ENCODE measurements at places on chromosomes 3 and 15. TPM values are rescaled to one million over a fixed set of nuclear protein-coding genes. Genes with fewer than 3 reads are reported as not detected.

DNA sequence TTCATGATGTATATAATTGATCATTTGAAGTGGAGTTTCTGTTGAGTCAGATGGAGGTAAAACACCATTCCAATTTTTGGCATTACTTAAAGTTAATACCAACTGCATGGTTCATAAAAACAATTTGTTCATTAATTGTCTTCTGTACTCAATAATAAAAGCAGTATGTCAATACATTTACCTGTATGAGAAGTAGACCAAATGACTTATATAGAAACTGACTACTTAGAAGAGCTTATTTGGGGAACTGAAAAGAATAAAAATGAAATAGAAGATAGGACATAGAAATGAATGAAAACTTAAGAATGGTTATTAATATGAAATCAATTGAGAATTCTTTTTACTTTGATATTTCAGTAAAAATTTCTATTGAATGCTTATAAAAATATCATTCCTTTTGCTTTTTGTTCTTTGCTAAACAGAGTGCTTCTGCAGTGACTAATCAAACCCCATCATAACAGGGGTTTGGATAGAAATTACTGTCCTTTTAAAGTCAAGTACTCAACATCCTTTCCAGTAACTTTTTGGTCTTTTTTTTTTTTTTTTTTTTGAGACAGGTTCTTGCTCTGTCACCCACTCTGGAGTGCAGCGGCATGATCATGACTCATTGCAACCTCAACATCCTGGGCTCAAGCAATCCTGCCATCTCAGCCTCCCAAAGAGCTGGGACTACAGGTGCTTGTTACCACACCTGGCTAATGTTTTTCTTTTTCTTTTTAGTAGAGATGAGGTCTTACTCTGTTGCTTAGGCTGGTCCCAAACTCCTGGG lies 6.5 kb upstream of the CRYBG3 start:
- DNase-seq = no peak

- DNase-seq = no peak
Measured at GRCh38 chr15:28243901-28244300, 78.1 kb downstream of the HERC2 start.

- no peak for DNase-seq
Measured at GRCh38 chr3:100163787-100164186, 49.5 kb upstream of the FILIP1L start.

The ECE2 gene
- total RNA-seq = not detected

The CAMK2N2 gene
- total RNA-seq = 3.9 TPM

The AAGAB gene
- 30.8 TPM for total RNA-seq

The ATR gene
- 27.2 TPM for total RNA-seq

- no peak for DNase-seq
Measured at GRCh38 chr3:58529516-58530353, 7.3 kb downstream of the ACOX2 start.

The ZNF80 gene
- total RNA-seq = not detected

DNA sequence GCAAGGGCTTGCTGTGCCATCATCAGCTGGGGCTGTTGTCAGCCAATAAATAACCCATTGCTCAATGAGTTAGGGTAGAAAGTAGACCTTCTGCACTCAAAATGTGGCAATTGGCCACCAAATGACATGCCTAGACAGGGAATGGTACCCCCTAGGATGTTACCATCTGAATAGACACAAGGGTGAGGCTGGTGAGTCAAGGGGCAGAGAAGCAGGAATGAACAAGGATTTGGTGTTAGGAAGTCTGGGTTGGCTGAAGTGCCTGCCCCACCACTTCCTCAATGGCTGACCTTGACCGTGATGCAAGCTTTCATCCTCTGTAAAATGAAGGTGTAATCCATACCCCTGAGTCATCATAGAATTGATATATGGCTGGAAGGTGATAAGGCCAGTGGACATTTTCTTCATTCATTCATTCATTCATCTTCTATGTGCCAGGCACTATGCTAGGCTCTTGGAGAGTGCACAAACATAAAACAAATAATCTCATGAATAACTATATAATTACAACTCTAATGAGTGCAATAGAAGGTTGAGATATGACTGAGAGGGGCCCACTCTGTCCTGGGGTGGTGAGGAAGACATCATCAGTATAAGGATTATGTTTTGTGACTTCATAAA lies 4.4 kb upstream of the CA12 start:
- DNase-seq = no peak

The MORC1 gene
- not detected for total RNA-seq

The SMCO1 gene
- not detected for total RNA-seq

DNA sequence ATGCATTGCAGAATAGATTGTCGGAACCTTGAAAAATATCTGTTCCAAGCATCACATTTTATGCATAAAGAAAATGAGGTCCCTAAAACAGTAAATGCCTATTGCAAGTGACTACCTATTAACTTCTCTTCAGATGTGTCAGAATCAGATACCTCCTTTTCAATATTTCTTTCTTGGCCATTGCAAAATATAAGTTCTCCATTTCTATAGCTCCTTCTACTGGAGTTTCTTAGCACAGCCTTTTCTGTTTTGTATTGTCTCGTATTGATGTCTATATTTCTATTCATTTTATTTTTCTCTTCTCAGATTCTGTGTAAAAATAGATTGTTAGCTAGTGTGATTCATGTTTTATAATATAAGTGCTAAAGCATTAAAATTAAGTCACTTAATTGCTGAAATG lies 63.4 kb downstream of the PPARG start:
- no peak for DNase-seq

DNA sequence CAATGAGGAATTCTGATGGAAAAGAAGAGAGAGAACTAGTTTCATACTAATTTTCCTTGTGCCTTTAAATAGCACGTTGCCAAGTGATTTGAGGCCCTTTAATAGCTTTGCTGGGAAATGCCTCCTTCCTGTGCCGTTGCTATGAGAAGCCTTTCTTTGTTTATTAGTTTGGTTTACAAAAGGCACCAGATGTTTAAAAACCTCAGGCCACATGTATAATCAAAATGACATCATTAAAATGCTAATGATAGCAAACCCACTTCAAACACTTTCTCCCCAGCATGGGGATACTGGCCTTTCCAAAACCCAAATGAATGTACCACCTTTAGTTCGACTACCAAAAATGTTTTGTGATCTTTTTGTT lies 50.0 kb upstream of the TBC1D23 start:
- no peak for DNase-seq

The LYSMD4 gene
- 13.2 TPM for total RNA-seq

GRCh38 chr3:43728947-43729346 lies 38.2 kb downstream of the ABHD5 start:
- no peak for DNase-seq

The SLC2A2 gene
- total RNA-seq = not detected

DNA sequence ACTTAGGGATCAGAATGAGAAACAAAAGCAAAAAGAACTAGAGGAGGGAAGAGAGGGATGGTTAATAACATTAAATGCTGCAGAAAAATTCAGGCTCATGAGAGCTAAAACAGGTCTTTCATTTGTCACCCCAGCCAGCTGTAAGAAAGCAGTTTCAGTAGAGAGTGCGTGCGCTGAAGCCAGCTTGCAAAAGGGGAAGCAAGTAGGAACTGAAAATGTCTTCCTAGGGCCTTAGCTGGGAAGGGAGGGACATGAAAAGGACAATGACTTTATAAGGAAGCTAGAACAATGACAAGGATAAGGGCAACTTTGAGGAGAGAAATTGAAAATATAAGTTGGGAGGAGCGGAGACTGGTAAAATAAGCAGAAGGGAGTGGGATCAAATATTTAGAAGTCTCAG lies 3.1 kb downstream of the CIAO2A start:
- DNase-seq = no peak

The RAB6B gene
- total RNA-seq = 29.6 TPM

- DNase-seq = no peak
Measured at GRCh38 chr3:78863306-78864203, 904.2 kb downstream of the ROBO1 start.
